ENCODE measurements at places on chromosomes 6 and 20.

- DNase-seq: no peak
Observed at GRCh38 chr6:166277018-166277417, 31.2 kb downstream of the PRR18 start.

DNA sequence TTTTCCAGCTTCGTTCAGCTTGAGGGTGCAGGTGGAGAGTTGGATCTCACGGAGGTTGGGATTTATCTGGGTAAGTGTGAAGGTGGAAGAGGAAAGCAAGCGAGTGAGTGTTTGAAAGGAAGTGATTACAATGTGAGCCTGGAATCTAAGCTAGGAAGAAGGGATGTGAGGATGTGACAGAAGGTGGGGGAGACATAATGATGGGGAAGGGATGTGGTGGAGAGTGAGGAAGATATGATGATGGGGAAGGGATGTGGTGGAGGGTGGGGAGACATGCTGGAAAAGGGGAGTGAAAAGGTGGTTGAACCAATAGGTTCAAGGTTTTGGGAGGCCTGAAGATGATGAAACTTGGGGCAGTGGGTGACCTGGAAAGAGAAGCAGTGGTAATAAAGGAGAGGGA, 23.2 kb downstream of the KIAA1755 start:
- DNase-seq: no peak

GRCh38 chr20:21161926-21162325, 36.0 kb downstream of the KIZ start:
- DNase-seq: no peak

DNA sequence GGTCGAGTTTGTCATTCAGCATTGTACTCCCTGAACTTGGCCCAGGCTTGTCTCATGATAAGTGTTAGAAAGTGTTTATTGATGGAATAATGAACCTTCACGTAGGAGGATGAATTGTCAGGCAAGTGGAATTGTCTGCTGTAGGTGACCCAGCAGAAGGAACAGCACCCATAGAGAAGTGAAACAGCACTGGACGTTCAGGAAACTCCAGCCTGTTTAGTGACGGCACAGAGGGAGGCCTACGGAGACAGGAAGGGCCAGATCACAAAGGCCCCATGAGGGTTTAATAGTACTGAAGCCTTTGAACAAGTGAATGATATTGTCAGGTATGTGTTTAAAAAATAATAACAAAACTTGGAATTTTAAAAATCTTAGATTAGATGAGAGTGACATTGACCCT, 2.9 kb downstream of the STX11 start:
- DNase-seq: no peak

GRCh38 chr6:34506718-34507117, 40.8 kb downstream of the PACSIN1 start:
- no peak for DNase-seq
